IPS-NIHi11 (cell line): ENCODE measurements at places on chromosomes 16 and 17.

- no peak for DNase-seq
These were observed 155.7 kb downstream of the CMIP start for GRCh38 chr16:81600275-81600674.

DNA sequence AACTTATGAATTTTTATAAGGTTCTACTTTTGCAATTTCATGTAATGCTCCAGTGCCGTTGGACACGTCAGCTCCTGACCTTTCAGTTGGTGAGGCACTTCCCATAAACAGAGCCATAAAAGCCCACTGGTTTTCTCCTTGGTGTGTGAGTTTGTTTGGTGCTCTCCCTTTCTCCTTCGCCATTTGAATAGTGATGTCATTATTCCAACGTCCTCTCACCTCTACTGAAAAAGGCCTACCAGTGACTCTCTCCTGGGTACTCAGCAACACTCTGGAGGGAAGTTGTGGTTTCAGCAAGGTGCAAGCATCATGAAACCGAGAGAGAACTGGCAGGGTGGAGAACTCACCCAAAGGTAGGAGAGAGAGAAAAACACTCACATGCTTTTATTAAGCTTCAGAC, 29.6 kb upstream of the HNF1B start:
- no peak for DNase-seq

DNA sequence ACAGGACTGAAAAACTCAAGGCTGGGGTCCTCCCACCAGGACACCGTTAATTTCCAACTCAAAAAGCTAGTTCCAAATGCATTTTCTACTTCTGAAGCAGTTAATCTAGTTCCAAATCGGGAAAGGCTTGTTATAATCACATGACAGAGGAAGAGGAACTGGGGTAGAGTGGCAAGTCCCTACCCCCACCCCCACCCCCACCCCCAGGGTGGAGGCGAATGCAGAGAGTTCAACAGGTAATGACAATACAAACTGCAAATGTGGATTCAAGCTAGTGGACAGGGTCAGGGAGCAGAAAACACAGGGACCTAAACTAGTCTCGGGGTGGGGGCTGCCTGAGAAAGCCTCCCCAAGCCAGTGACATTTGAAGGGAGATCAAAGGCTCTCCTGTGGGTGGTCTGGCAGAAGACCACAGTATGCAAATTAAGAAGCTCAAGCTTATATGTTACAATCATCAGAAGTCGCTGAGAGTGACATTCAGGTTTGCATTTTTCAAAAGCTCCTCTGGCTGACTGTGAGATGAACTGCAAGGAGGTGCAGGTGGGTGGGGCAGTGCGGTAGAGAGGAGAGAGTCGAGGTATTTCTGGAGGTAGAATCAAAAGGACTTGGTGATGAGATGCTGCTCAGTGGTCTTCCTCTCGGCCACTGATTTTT, 56.4 kb upstream of the SLC25A19 start:
- no peak for DNase-seq

GRCh38 chr16:54282928-54283724, 3.5 kb downstream of the IRX3 start:
- DNase-seq = no peak

DNA sequence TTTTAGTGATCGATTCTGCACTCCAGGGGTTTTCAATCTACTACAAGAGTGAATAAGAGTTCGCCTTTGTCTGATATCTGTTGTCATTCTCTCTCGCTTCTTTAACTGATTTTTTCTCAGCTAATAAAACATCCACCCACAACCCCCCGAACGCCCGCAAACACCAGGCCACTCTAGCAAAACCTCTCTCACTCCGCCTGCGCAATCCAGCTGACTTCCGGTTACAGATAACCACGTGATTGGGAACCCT, 338 bp upstream of the RPL19 start:
- peak; percentile 89 for DNase-seq

DNA sequence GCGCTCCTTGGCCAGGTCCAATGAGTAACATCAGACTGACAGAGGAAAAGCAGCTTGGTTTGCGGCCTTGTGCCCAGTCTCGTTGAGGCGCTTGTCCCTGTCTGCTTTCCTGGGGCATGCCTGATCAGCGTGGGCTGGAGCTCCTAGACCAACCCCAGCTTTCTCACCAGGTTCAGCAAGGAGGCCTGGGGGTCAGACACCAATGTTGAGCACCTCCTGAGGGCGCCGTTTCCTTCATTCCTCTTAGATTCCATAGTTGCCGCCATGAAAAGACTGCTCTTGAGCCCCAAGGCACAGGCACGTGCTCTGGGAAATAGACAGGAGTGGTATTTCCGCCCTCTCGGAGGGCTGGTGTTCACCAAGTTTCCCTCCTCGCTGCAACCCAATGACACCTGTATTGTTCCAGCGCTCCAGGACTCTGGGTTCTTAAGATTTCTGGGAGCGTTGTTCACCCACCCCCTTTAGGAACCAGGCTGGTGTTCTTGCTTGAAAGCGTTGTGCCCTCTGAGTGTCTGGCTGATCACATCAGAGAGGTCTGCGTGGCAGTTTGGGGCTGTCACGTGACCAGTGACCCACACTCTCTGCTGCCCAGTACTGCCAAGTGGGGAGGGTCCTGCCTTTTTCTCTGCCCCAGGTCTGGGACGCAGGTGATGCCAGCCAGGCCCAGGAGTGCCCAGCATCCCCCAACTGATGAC, 18.0 kb downstream of the KCTD2 start:
- DNase-seq = peak; percentile 41

GRCh38 chr16:35516551-35516950, 2057.1 kb downstream of the TP53TG3F start:
- DNase-seq = no peak

- DNase-seq = no peak
These were observed 120.8 kb downstream of the CDYL2 start for GRCh38 chr16:80683646-80684045.

DNA sequence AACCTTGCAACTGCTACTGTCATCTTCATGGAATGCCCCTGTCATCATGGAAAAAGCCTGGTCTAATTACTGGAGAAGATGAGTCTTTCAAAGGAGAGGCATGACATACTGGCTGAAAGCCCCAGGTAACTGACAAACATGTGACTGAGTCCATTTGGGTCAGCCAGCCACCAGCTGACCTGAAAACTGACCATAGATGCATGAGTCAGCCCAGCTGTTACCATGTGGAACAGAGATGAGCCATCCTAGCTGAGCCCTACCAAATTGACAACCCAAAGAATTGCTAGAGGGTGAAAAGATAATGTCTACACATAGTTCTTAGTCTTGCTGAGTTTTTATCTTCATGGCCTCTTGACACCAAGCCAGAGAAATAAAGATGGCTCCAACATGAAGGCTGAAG, 311.8 kb downstream of the UTP18 start:
- DNase-seq = no peak

DNA sequence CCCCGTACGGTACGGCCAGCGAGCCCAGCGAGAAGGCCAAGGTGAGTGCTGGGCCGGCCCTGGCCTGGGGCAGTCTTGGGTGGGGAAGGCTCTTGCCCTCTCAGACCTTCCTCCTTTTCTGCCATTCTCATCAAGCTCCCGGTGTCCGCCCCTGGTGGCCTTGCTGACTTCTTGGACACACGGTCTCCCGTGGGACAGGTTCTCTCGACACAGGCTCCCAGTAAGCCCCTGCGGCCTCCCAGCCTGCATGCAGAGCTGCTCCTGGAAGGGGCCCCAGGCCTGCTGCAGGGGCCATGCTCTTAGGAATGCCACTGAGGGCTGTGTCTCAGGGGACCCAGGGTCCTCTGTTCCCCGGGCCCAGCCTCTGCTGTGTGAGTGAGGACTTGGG, 17.6 kb downstream of the PRSS27 start:
- DNase-seq = no peak

DNA sequence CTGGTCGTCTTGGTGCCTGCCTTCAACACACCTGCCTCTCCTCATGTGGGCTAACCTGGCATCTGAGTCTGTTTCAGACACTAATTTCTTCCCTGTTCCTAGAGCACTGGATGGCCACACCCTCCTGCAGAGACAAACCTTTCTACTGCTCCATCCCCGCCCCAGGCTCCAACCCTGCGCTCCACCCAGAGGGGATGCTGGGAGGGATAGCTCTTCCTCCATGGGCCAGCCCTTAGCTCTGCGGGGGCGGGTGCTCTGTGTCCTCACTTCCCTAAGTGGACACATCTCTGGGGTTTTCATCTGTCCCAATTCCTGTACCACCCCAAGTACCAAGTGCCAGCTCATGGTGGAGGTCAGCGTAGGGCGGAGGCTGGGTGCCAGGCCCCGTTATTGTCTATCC, 11.0 kb upstream of the CRISPLD2 start:
- DNase-seq = no peak

- no peak for DNase-seq
These were observed 800 bp downstream of the ZNF747 start for GRCh38 chr16:30533748-30534367.

DNA sequence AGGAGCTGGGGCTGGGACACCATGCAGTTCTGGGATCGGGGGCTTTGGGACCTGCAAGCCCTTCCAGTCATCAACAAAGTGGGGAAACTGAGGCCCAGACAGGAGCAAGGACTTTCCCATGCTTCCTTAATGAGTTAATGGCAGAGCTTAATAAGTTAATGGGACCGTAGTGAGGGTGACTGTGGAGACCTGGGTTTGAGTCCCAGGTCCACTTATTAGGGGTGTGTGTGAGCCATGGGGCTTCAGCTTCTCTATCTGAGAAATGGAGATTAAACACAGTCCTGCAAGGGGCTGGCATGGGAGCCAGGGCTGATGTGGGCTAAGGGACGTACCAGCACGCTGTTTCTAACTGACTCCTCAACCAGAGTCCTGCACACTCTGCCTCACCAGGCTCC, 41.7 kb upstream of the NKD1 start:
- no peak for DNase-seq

GRCh38 chr17:35791681-35792350, 3.6 kb downstream of the MMP28 start:
- DNase-seq = no peak

DNA sequence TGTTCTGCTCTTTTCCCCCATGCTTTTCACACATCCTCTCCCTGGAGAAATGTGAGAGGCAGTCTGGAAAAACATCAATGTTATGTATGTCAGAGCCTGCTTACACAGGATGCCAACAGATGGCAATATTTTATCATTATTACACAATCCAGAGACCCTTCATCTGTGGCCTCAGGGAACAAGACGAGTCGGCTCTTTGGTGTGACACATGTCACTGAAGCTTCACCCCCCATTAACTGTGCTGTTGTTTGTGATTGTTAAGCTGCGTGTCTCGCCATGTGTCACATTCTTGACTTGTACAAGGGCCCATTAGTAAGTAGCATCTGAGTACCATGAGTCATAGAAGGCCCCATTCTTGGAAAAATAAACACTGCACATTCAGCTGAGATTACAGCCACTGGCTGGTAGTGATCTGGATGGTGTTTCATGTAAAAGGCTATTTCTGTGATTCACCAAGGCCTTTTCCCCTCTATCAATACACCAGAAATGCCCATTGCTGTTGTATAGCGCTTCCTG, 682.1 kb upstream of the SOX9 start:
- no peak for DNase-seq

GRCh38 chr17:12744298-12744697, 45.0 kb upstream of the ARHGAP44 start:
- no peak for DNase-seq

- DNase-seq = no peak
These were observed 18.2 kb downstream of the DHX38 start for GRCh38 chr16:72111657-72112451.

DNA sequence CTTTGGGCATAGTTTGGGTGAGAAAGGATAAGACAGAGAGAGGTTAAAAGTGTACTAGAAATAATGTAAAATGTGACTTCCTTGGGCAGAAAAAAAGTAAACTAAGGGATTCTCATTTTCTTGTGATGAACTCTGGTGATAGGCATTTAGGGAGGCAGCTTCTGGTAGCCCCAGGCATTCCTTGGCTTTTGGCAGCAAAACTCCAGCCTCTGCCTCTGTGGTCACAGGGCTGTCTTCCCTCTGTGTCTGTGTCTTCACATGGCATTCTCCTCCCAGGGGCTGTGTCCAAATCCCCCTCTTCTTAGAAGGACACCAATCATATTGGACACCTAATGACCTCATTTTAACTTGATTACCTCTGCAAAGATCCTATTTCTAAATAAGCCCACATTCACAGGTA, 54.7 kb downstream of the HS3ST3B1 start:
- DNase-seq = no peak

GRCh38 chr16:87264634-87265033, 52.6 kb downstream of the C16orf95 start:
- no peak for DNase-seq
